ENCODE measurements at places on chromosomes 1 and 21.

GRCh38 chr1:202172015-202172355, 11.6 kb upstream of the PTPN7 start:
- no peak for DNase-seq

DNA sequence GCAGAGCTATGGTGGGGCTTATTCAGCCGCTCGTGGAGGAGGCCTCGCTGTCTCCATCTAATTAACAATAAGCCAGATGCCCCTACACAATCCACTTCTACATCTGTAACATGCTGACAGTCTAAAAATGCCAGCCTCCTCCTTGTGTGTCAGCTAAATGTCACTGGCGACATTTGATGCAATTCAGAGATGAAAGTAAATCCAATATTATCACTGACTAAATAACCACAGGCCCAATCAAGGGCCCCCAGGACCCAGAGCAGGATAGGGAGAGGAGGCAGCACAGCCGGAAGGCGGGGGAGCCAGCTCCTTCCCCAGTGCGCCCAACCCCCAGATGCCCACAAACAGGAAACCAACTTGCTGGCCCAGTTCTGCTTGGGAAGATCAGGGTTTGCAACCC, 76.6 kb downstream of the DMRTA2 start:
- DNase-seq = no peak

DNA sequence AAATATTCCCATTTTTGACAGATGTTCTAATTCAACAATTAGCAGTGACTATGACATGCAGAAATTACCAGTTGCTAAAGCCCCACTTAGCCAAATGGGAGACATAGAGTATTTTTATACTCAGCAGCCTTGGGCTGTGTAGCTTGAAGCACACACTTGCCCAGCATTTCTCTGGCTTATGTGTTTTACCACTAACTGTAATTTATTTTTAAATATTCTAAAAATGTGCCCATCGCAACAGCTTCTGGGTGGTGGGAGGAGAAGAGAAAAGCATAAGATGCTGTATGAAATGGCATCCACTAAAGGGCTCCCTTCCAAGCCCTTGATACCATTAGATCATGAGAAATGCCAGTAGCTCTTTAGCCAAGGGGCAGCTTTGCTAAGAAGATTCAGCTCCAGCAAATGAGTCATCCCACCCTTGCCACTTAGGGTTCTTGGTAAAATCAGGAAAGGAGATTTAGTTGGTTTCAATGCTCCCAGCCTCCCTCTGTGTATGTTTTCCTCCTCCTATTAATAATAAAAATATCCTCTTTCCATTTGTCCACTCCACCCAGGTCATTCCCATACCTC, 462.7 kb upstream of the DEPDC1 start:
- no peak for DNase-seq

DNA sequence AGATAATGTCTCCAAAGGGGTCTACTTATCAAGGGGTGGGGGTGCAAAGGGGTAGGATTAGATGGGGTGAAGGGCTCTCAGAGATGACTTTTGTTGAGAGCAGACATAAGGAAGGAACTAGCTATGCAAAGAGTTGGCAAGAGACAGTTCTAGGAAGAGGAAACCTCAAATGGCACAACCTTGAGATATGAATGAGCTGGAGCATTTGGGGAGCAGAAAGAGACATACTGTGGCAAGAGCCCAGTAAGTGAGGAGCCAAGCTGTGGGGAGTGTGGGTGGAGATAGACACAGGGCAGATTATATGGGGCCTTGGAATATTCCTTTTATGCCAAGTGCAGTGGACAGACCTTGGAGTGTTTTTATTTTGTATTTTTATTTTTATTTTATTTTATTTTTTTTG, 84.8 kb upstream of the BTG3 start:
- DNase-seq = no peak

- DNase-seq = peak; percentile 39
These were observed 68.1 kb downstream of the GRIK3 start for GRCh38 chr1:36966242-36966641.

- DNase-seq = no peak
These were observed 6.5 kb downstream of the DEGS1 start for GRCh38 chr1:224189561-224189960.

GRCh38 chr1:192224396-192224795, 66.1 kb downstream of the RGS18 start:
- no peak for DNase-seq

DNA sequence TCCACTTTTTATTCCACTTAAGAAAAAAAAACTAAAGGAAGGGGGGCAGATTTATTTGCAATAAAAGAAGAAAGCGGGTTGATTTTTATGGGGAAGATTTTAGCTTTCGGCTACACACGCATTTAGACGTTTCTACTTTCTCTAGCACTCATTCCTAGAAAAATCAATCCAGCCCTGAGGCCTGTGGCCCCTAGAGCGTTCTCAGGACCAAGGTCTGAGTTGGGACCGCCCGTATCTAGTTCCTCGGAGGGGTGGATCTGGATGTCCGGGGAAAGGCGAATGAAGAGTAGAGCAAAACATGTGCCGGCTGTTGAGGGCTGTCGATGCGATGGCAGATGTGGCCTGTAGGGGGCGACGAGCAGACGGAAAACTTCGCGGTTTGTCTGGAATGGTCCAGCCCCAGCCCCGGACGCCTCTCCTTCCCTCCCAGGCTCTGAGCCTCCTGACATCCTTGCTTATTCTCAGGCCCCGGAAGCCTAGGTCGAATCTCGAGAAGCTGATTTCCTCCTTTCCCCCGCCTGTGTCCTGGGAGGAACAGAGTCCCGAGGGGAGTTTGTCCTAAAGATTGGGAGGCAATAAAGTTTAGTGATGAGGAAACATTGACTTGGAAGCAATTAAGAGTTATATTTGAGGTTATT, 5.2 kb downstream of the FOXD3 start:
- DNase-seq = peak; percentile 25

DNA sequence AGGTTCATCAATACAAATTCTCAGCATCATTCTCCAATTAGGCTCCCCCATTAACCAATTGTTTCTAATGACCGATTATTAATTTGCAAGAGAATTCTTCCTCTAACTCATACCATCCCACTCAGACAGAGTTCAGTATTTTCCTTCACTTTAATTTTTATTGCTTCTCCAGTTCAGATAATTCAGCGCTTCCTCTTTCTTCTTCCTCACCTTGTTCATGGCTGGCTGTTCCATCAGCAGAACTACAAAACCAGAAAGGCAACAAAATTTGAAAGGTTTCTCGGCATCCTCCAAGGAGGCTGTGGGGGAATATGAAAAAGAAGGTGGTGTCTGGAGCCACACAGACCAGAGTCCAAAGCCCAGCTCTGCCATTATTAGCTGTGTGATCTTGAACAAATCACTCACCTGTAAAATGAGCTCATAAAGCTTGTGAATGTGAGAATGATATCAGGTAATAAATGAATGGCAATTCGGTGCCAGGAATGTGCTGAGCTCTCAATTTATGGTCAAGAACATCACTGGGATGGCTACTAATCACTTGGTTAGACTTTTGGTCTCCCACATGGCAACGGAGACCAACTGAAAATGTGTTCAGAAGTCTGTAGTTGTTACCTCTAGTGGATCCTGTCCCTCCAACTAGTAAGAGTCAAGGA, 11.7 kb upstream of the ZNF436 start:
- DNase-seq = no peak

GRCh38 chr1:229190057-229190575, 80.8 kb upstream of the RAB4A start:
- DNase-seq = no peak

DNA sequence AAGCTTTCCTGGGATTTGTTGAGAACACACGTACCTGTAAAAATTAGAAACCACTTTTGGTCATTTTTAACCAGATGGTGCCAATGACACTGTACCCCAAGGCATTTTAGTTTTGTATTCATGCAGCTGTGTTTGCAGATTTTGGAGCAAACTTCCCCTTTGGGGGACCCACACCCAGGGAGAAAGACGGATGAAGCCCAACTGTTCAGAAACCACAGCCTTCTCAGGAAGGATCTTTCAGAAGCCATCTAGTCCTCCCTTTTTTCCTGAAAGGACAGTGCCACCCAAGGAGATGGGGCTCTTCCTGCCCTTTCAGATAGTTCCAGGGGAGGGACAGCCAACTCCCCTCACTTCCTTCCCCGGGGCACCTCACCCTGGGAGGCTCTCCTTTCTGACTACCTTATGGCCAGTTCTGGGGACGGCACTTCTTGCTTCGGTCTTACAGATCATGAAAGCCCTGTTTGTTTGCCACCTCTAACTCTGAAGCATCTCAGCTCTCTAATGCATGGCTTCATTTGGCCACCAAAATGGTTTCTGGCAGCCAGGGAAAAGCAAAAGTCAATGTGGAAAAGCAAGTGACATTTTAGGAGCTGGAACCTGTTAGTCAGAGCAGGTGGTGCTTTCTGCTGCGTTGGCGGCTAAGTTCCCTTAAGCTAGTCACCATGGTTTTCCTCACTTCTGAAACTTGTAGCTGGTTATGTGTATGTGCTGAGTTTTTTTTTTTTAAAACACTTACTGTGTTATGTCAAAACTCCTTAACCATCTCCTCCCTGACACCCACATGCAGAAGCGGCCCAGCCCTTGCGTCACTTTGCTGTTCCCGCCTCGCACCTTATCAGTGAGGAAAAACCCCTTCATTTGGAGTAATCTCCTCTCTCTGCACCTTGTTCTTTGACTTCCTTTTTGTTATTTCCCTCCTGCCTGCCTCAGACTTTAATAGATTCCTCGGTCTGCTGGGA, 10.1 kb downstream of the TMCC2 start:
- no peak for DNase-seq

GRCh38 chr21:42733037-42733627, 79.7 kb downstream of the PDE9A start:
- peak; percentile 10 for DNase-seq

DNA sequence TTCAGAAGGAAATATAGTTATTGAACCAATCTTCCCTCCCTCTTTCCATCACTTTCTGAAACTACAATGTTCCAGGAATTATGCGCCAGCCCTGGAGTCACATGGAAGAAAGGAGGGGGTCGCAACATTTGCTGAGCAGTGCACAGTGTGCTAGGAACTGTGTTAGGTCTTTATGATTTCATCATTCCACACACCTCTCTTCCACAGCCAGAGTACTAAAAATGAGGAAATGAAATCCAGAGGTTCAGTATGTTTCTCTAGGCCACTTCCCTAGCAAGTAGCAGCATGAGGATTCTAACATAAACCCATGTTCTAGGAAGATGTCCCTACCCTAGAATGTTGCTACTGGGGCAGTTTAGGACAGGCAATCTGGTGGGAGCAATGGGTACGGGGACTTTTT, 158.1 kb downstream of the SLC45A1 start:
- no peak for DNase-seq

- DNase-seq = no peak
These were observed 104.2 kb downstream of the COP1 start for GRCh38 chr1:176102768-176103350.

DNA sequence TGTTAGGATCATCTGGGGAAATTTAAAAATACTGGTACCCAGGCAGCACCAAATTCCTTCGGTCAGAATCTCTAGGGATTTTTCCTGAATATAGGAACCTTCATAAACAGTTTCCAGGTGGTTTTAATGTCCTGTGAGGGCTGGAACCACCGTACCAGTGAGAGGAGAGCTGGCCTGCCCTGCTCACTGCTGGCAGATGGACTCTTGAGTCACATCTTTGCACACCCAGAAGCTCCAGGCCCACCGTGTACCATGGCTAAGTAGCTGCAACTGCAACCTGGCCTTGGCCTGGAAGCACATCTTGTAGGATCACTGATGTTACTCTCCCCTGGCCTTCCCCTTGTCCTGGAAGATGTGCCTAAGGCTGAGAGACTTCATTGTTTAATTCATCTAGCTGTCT, 181.5 kb downstream of the DISC1 start:
- DNase-seq = no peak

GRCh38 chr1:143611159-143611558, 360.6 kb downstream of the FAM72C start:
- no peak for DNase-seq

DNA sequence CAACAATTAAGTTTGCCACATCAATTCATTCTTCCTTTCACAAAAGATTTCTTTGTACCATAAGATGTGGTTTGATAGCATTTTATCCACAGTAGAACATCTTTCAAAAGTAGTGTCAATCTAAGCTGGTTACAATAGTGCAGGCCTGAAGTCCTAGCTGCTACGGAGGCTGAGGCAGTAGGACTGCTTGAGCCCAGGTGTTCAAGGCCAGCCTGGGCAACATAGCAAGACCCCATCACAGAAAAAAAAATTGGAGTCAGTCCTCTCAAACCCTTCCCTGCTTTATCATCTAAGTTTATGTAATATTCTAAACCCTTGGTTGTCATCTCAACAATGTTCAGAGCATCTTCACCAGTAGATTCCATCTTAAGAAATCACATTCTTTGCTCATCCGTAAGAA, 31.7 kb downstream of the DENND1B start:
- DNase-seq = no peak

GRCh38 chr1:158149577-158150269, 31.0 kb upstream of the CD1D start:
- peak; percentile 88 for DNase-seq

- DNase-seq = peak; percentile 50
These were observed 7.6 kb downstream of the RASSF5 start for GRCh38 chr1:206514813-206515387.

- DNase-seq = peak; percentile 8
These were observed 77.6 kb upstream of the VANGL1 start for GRCh38 chr1:115564201-115564600.

DNA sequence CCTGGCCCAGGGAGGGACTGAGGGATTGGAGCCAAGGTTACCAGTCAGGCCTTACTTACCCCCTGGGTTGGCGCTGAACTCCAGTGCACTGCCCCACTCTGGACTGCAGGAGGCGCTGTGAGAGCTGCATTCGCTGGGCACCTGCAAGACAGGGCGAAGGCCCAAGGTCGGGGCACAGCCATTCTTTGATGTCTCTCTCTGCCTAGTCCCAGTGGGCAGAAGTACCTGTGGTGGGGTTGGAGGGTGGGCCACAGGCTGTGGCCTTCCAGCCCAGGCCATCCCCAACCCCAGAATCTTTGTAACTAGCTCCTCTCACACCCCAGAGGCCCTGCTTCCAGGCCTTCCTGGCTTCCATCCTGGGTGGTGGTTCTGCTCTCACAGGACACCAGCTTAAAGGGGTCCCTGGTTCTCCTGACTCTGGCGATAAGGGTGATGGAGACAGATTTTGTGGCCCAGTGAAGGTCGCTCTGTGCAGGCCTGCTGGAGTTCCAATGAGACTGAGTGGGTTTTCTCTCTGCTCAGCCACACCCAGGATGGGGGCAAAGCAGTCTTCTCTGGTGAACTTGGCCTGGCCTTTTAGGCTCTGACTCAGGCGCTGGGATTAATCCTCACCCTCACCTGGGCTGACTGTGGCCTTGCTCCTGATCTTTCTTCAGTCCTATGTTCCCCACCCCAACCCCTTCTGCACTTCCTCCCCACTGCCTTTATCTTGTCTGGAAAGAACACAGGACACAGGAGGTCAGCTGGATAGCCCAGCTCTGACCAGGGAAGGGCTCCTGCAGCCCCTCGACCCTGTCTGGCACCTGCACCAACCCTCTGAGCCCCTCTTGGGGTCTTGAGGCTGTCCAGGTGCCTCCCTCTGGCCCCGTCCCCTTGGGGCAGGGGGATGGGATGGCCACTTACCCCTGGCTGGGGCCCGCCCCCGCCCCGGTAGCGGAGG, 954 bp downstream of the MYOG start:
- DNase-seq = peak; percentile 59

Data from trophoblast cell (in vitro differentiated cells and primary cell).